ENCODE measurements at places on chromosomes 12 and 14. TPM values are rescaled to one million over a fixed set of nuclear protein-coding genes. Genes with fewer than 3 reads are reported as not detected.
A peak's percentile ranks its signal among the peaks of the same experiment; 100 is the strongest.

Gene MFAP5
- total RNA-seq: not detected

Gene NTS
- not detected for total RNA-seq

Gene AQP6
- not detected for total RNA-seq

Gene CACNA1C
- 0.18 TPM for total RNA-seq

Gene OR6C74
- total RNA-seq: not detected

Gene TROAP
- total RNA-seq: 0.55 TPM

Gene PMEL
- total RNA-seq: 0.63 TPM

DNA sequence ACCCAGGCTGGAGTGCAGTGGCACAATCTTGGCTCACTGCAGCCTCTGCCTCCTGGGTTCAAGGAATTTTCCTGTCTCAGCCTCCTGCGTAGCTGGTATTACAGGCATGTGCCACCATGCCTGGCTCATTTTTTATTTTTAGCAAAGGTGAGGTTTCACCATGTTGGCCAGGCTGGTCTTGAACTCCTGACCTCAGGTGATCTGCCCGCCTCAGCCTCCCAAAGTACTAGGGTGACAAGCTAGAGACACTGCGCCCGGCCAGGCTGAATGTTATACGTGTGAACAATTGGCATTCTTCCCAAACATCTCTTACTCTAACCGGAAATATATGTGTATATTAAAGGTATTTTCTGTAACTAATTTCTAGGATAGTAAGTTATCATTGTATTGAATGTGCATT is 13.2 kb upstream of the LIMA1 start:
- DNase-seq: no peak

GRCh38 chr14:62031504-62031903 is 269.3 kb downstream of the SNAPC1 start:
- DNase-seq: no peak

DNA sequence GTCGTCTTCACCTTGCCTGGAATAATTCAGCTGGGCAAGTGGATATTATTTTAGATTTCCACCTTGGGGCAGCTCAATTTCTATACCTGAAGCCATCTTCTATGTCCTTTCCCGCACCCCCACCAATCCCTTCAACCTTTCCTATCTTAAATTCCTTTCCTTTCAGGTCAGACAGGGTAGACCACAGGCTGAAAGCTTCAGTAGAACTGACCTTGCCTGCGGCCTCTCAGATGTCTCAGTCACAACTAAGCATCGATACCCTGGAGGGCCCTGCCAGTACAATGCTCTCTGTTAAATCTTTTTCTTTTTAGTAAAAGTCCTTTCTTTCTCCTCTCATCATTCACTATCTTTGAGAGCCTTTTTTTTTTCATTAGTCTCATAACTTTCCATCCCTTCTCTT is 38.9 kb downstream of the SLC2A14 start:
- no peak for DNase-seq

GRCh38 chr12:45762185-45763110 is 32.9 kb downstream of the ARID2 start:
- DNase-seq: no peak

GRCh38 chr14:25750436-25750835 is 700.5 kb upstream of the STXBP6 start:
- DNase-seq: no peak

- no peak for DNase-seq
Observed at GRCh38 chr14:54979039-54979438, 47.9 kb downstream of the WDHD1 start.

DNA sequence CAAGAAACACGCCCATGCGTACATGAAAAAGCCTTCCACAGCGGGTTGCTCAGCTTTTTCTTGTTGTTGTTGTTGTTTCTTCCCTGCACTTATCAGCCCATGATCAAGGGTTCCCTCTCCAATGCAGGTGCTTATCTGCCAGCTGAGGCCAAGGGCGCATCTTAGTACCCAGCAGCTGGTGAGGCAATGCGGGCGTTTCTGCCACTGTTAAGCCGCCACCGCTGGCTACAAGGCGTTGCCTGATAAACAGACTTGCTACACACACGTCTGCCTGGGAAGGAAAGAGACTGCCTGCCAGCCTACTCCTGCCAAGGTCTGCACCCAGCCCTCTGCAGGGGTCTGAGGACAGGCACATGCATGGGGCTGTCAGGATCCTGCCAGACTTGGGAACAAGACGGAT is 345.9 kb downstream of the BCL11B start:
- DNase-seq: no peak

- no peak for DNase-seq
Observed at GRCh38 chr12:129570796-129571400, 332.9 kb downstream of the TMEM132D start.

- DNase-seq: no peak
Observed at GRCh38 chr14:24441904-24442239, 704 bp downstream of the SDR39U1 start.

DNA sequence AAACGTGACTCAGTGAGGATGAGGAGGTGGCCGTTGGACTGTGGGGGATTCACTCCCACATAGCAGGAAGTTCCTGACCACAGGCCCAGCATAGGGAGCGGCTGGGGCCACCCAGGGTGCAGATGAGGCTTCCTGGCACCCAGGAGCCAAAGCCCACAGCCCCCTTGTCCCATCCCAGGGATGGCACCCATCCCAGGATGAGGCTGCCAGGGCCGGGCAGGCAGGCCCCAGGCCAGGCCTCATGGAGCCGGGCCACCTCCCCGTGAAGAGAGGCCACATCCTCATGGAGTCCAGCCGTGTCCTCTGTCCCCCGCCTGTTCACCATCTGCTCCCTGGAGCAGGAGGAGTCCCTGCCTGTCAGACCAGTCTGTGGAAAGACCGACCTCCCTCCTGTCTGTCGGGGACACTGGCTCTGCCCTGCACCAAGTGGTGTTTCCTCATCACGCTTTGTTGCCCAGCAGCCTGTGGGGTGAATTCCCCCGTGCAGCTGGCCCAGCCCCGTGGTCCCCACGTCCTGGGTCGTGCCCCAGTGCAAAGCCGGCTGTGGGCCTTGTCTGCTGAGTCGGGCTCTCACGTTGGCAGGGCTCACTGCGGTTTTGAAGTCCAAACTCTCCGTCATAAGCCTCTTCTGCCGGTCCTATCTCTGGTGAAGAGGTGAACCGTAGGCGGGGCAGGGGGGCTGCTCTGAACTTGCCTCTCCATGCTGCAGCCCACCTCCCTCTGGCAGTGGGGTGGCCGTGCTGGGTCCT is 24.5 kb downstream of the MMP17 start:
- DNase-seq: no peak

- no peak for DNase-seq
Observed at GRCh38 chr14:89519040-89519439, 102.0 kb upstream of the FOXN3 start.

GRCh38 chr14:95182379-95182778 is 25.1 kb upstream of the DICER1 start:
- DNase-seq: no peak

DNA sequence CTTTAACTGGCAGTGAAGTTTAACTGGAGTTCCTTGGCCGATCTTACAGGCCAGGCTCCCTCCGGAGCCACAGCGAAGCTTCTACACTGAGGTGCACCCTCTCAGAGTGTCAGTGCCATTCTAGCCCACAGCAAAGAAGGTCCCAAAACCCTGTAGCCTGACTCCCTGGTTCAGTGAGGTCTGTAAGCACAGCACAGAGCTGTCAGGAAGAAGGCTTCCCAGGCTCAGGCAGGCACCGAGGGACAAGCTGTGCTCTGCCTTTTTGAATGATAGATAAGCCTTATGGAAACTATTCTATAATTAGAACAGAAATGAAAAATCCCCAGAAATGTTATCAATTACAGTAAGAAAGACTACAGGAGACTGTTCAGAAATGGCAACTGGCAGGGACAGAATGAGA is 40.2 kb downstream of the MOK start:
- no peak for DNase-seq

GRCh38 chr14:104096751-104097700 is 11.5 kb downstream of the ASPG start:
- no peak for DNase-seq

DNA sequence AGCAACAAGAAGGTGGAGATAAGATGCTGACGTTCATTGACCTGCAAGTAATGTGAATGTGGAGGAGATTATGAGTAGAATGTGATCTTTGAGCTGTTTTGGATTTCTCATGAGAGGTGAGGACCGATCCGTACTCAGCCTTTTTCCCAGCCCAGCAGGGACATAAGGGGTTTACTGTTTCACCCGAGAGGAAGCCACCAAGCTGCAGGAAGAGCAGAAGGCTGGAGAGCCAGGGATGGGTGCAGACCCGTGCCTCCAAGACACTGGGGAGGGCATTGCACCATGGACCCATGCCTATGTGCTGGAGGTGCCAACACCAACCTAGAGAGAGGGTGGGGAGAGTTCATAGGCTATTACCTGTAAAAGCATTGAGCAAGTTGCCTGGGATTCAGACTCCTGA is 206.0 kb upstream of the DIO3 start:
- DNase-seq: no peak

DNA sequence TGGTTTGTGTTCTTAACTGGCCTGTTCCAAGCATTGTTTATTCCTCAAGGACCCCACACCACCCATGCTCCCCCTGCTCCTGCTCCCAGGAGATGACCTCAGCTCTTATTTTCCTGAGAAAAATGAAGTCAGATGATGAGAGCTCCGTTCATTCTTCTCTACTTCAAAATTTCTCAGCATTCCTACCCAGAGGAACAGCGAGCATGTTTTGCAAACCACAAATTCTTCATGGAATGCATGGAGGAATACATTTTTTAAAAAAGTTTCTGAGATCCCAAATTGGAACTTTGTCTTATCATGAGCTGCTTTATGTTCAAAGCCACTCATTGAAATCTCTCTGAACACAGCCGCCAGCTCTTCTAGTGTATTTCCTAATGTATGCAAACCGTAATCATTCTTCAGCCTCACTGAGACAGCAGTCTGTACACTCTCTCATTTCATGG is 44.9 kb downstream of the SYNE2 start:
- no peak for DNase-seq

DNA sequence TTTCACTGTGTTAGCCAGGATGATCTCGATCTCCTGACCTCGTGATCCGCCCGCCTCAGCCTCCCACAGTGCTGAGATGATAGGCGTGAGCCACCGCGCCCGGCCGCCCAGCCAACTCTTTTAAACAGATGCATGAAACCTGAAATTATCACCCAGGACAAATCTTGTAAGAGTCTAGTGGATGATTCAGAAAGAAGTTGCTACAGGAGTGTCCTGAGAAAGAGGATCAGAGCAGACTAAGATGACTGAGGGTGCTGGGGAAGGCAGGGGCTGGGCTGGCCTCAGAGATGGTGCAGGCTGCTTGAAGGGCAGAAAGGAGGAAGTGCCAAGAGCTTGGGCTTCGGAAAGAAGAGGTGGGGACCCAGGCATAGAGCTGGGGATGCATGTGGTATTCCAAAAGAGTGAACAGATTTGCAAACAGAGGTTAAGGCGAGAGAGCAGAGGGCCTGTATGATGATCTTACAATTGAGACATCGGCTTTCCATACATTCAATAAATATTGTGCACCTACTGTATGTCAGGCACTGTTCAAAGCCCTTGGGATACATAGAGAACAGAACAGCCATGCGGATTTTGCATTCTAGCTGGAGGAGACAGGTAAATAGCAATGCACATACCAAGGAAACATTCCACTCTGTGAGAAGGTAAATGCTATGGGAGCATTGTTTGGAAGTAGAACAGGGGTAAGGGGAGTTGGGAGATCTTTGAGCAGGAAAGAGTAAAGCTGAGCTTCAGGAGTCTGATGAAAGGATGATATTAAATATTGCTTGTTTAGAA is 7.4 kb upstream of the CD9 start:
- no peak for DNase-seq

- no peak for DNase-seq
Observed at GRCh38 chr14:31286456-31287293, 79.1 kb upstream of the HECTD1 start.

DNA sequence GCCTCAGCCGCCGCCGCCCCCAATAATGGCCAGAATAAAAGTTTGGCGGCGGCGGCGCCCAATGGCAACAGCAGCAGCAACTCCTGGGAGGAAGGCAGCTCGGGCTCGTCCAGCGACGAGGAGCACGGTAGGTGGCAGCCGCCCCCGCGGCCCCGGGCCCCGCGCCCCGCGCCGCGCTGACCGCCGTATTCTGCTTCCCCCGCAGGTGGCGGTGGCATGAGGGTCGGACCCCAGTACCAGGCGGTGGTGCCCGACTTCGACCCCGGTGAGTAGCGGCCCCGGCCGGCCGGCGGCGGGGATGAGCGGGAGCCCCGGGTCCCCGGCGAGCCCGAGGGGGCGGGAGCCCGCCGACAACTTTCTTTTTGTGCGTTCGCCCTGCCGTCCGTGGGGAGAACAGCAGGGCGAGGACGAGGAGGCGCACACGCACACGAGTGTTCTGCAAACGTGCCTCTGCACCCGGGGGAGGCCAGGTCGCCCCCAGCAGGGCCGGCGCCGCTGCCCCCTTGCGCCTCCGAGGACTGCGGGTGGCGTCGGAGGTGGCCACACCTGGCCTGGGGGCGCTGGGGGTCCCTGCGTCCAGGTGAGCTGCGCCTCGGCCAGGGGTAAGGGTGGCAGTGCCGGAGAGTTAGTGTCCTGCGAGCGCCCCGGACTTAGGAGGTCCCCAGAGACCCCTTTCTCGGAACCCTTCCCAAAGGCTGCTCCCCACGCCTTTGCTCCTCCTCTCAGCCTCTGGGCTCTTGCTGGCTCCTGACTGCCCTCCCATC is 794 bp downstream of the RCOR1 start:
- DNase-seq: peak; percentile 47

DNA sequence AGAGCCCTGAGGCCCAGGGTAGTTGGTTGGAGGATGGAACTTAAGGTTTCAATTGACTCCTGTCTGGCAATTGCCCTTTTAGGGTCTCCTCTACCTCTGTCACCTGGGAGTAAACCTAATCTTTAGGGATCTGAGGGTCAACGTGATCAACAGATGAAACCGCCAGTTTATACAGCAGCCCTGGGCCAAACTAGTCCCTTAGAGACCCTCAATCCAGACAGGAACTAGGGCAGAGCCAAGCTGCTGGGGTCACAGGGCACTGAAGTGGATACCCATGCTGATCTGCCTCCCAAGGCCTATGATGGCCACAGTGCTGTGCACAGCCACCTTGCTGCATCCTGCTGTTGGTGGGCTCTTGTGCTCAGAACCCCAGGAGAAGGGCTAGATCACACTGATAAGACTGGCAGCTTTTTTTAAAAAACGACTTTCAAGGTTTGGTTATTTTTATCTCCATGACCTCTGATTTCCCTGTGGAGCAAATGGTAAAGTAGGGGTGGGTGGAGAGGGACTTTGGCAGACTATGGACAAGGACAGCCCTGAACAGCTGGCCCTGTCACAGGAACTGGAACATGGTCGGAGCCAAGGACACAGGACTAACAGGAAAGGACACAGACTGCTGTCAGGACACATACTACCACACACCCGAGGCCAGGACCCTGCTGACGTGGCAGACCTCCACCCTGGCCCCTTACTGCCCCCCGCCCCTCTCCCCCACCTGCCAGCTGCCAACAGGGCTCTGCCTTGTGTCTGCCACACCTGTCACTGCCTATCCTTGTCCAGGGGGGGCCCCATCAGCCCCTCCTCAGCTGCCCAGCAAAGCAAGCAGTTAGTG is 474 bp downstream of the FITM1 start:
- DNase-seq: no peak

- no peak for DNase-seq
Observed at GRCh38 chr12:92123780-92124688, 21.6 kb downstream of the BTG1 start.

Measured in T-helper 17 cell (primary cell).